CD8-positive, alpha-beta memory T cell (primary cell): ENCODE measurements at places on chromosomes 6 and 20. TPM values are rescaled to one million over a fixed set of nuclear protein-coding genes. Genes with fewer than 3 reads are reported as not detected.
A peak's percentile ranks its signal among the peaks of the same experiment; 100 is the strongest.

FAM209A gene
- total RNA-seq, result 1.2 TPM

PHACTR1 gene
- 0.04 TPM for total RNA-seq

GRCh38 chr6:22079783-22080182, 217.1 kb downstream of the PRL start:
- no peaks in the 10 kb centered on the region for H3K4me1 ChIP-seq
- H3K36me3 ChIP-seq, result no peaks in the 10 kb centered on the region
- H3K27me3 ChIP-seq, result no peaks in the 10 kb centered on the region
- no peak for DNase-seq
- no peak overlapping the region for H3K27ac ChIP-seq

- no peaks in the 10 kb centered on the region for H3K36me3 ChIP-seq
- no peaks in the 10 kb centered on the region for H3K27me3 ChIP-seq
- H3K4me3 ChIP-seq, result no peak overlapping the region
- no peak overlapping the region for H3K27ac ChIP-seq
These were observed 55.4 kb downstream of the ZDHHC14 start for GRCh38 chr6:157436219-157436943.

GRCh38 chr6:148800536-148800935, 53.7 kb downstream of the UST start:
- no peak for DNase-seq
- no peak overlapping the region for H3K27ac ChIP-seq
- no peak overlapping the region for H3K4me3 ChIP-seq
- no peaks in the 10 kb centered on the region for H3K27me3 ChIP-seq
- H3K36me3 ChIP-seq, result no peaks in the 10 kb centered on the region

GRCh38 chr20:23928788-23929187, 49.2 kb upstream of the CST5 start:
- DNase-seq, result peak; percentile 23
- no peak overlapping the region for H3K27ac ChIP-seq
- peaks cover 38% of the 10 kb centered on the region for H3K4me1 ChIP-seq
- no peaks in the 10 kb centered on the region for H3K27me3 ChIP-seq
- H3K4me3 ChIP-seq, result peak overlapping the region; percentile 32

DNA sequence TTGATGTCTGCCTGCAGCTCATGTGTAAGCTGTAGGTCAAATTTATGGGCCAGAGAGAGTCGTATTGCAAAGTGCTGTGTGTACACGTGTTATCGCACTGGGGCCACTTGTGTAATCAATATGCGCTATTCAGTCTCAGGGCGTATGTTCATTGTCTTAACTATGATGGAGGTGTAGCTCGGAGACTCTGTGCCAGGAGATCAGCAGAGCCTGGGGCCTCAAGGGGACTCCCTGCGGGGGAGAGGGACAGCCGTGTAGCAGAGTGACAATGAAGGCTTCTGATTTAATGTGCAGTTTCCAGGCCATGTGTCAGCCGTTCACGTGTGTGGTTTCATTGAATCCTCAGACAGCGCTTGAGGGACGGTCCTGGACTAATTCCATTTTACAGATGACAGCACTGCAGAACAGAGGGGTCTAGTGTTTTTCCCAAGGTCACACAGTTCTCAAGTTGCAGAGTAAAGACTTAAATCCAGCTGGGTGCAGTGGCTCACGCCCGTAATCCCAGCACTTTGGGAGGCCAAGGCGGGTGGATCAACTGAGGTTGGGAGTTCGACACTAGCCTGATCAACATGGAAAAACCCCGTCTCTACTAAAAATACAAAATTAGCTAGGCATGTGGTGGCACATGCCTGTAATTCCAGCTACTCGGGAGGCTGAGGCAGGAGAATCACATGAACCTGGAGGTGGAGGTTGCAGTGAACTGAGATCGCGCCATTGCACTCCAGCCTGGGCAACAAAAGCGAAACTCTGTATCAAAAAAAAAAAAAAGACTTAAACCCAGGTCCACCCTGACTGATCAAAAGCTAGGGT, 242.5 kb downstream of the PREX1 start:
- H3K27ac ChIP-seq, result no peak overlapping the region
- no peak overlapping the region for H3K4me3 ChIP-seq
- DNase-seq, result no peak
- no peaks in the 10 kb centered on the region for H3K36me3 ChIP-seq

- no peak overlapping the region for H3K27ac ChIP-seq
- H3K36me3 ChIP-seq, result no peaks in the 10 kb centered on the region
- no peaks in the 10 kb centered on the region for H3K27me3 ChIP-seq
- no peaks in the 10 kb centered on the region for H3K4me1 ChIP-seq
- no peak overlapping the region for H3K4me3 ChIP-seq
These were observed 373.7 kb downstream of the BTBD3 start for GRCh38 chr20:12291386-12291785.
